NCI-H2171 treated with DMSO at 0.1 percent for 48 hours (cell line): ENCODE measurements at places on chromosomes 1 and 21.

- DNase-seq = no peak
These were observed 21.5 kb upstream of the ARHGAP29 start for GRCh38 chr1:94258873-94259331.

DNA sequence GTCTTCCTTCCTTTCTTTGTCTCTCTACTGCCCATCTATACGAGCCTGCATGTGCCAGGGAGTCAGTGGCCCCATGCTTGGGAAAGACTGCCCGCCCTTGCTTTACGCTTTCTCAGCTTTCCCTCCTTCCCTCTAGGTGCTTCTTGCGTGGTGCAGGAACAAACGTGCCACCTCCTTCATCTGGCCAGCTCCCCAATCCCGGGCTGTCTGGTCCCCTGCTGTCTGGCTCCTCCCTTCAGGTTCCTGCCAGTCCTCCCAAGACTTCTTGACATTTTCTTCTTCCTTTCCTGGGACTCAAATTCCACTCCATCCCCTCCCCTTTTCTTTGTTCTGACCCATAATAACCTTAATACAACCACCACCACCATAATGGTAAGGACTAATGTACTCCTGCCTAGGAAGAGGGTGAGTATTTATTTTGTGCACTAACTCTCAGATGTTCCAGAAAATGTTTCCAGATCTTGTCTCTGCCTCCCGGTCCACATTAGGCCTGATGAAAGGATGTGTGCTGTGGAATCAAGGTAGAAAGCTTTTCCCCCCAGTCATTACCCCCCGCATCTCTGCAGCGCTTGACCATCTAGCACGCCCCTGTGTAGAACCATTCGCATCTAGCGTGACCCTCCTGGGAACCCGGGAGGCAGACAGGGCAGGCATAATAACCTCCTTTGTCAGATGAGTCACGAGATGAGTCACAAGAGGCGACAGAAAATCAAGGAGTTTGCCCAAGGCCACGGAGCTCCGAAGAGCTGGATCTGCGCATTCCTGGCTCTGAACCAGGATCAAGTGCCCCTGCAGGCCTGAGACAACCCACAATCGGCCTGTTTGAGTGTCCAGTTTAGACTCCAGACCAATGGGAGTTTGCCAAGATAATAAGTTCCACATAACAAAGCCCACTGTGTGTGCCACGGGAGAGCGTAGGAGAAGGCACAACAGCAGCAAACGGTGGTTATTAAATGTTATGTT lies 60.1 kb upstream of the NEK2 start:
- DNase-seq = no peak

DNA sequence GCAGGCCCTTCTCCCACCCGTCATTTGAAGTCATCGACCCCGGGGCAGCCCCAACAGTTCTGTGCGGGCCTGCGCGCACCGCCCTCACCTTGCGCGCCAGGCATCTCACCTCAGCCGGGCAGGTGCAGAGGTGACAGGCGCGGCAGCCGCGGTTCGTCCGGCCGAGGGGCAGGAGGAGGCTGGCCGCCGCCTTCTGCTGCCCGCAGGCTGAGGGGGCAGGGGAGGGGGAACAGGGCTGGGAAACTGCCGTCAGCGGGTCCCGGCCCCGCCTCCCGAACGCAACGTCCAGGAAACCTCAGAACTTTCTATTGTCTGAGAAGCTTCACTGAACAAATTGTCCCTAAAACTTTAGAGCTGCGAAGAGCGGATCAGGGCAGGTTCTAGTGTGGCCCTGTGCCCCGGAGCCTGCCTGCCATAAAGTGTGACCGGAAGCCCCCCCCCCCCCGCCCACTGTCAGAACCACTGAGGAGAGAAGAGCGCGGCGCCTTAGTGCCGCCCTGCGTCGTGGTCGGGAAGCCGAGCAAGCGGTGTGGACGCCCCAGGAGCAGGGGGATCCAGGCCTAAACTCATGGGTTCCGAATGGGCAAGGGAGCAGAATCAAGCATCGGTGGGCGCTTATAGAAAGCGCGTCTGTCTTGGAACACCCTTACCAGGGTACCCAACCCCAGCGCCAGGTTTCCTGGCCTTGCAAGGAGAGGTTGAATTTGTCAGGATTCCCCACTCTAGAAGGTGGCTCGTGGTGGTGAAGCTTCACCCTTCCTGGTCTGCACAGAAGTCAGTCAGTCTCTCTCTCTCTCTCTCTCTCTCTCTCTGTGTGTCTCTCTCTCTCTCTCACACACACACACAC lies 13.3 kb upstream of the TBX15 start:
- no peak for DNase-seq

DNA sequence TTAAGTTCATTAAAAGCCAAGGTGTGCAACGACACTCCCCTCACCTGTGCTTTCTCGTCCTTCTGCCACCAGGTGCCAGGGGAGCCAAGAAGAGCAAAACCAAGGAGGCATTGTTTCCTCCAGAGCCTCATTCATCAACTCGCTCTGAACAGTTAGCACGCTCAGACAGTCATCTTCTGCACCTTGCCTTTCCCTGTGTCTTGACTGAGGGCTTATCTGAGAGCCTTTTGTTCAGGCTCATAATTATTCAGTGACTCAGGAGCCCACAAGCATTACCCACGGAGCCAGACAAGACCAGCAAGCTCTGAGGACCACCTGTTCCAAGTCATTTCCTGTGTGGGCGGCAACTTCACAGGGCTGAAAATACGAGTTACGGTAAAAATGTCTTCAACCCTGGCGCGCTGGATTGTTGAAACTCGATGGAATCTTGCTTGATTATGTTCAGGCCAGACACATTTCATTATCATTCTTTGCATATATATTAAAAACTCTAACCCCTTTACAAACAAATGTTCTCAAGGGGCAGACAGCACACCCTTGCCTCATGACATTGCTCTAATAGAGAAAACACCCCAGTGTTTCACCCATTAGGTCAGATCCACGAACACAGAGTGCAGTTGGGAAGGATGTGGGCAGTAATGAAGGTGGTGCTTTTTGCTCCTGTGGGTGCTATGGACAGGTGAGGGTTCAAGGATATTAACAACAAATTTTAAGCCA lies 89.7 kb upstream of the RUNX1 start:
- no peak for DNase-seq

DNA sequence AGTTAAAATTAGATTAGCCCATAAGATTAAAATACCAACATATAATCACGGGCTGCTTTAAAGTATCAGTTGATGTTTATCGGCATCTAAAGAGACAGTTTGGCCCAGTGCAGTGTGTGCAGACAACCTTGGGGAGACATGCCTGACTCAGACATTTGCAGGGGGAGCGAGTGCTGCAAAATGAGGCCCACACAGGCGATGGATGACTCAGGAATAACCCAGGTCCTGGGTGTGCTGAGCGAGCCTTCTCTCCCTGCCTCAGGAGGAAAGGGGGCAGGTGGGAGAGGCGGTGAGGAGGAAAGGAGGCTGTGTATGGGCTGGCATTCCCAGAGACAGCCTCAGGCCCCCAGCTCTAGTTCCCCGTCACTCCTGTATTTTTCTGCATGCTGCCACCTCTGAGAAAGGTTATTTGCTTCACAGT lies 9.0 kb downstream of the SLC9A1 start:
- no peak for DNase-seq

DNA sequence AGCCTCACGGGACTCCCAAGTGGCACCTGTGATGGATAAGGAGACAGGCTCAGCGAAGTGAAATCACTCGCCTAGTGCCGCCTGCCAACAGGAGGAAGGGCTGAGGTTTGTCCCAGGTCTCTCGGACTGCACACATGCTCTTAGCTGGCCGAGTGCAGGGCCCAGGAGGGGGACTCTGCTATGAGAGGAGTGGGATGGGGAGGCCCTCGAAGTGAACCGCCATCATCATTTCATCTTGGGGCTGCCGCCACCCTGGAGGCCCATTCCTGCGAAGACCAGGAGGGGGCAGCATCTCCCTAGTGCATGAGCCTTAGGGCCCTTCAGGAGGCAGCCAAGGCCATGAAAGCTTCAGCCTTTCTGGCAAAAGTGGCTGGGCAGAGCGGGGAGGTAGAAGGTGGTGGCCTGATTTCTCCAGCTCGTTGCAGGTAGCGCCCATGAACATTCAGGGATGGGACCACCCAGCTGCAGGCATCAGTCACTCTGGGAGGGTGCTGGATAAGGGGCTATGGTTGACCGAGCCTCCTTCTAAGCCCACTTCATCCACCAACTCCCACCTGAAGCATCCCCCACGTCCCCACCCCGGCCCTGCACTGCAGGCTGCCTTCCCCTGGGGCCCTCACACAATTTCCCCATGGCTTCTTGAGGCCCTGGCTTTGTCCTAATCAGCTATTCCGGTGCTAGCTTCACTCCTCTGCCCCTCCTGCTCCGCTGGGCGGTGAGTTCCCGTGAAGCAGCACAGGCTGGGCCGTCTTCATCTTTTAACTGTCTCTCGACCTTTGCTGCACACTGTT lies 17.2 kb upstream of the RASSF5 start:
- peak; percentile 48 for DNase-seq

DNA sequence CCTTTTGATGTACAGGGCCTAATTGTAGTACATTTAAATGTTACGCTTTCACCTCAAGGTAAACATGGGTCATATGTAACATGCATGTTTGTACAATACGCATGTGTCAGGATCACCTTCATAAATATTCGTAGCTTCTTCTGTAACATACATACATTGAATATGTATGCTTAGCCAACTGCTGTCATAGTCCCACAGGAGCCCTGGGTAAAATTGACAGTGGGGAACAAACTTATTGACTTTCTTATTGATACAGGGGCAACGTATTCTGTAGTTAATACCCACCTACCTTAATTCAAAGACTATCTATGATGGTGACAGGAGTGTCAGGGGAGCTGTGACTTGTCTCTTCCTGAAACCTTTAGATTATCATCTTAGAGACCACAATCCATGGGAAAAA lies 3.7 kb upstream of the REN start:
- no peak for DNase-seq

GRCh38 chr1:32393136-32393535 lies 1.1 kb downstream of the BSDC1 start:
- no peak for DNase-seq

DNA sequence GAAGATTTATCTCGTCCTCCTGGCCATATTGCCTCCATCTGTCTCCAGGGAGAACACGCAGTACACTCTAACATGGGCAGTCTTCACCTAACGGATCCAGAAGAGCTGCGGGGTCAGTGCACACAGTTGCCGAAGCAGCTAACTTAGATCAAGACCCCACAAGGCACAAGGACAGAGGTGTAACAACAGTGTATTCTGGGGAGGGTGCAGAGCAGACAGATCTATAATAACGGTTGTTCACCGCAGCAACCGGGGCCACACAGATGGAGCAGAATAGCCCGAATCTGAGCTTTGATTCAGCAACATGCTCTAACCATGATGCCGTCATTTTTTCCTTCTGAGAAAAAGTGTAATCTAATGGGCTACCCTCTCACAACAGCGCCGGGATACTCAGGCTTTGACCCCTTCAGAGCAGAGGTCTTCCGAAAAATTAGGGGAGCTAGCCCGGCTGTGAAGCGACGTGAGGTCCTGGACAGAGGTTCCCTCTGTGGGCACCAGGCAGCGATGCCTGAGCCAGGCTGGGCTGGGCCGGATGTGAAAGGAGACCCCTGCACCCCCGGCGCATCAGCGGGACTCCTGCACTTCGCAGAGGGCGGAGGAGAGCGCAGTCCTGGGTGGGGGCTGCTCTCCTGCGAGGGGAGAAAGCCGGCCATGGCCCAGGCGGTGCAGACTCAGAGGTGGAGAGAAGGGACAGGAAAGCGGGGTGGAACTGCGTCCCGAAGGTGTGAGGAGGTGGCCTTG lies 57.5 kb downstream of the BCL9 start:
- peak; percentile 28 for DNase-seq
